ENCODE measurements at places on chromosomes 1 and 21.

DNA sequence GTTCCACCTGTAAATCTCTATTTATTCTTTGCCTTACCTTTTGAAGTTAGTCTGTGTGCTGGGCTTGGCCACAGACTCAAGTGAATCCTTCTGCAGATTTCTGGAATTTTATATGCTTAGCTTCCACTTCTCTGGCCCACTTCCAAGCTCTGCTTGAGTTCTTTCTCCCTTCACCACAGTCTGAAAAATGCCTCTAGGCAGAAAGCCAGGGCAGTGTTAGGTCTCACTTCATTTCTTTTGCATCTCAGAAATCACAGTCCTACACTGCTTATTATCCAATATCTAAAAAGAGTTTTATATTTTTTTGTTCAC lies 48.9 kb downstream of the INKA2 start:
- no peak for DNase-seq

DNA sequence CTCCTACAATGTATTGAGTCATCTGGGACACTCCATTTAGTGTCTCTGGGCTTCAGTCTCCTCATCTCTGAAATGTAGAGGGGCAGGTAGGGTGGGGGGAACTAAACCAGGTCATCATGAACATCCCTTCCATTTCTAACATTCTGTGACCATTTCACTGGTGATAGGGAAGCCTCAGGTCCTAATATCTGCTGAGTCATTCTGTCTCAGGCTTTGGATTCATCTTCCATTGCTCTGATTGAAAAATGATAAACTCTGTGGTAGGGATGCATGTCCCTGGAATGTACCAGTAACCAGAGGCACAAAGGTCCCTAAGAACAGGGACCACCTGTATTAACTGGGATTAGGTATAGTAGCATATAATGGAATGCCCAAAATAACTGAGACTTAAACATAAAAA lies 36.2 kb upstream of the LRRC52 start:
- DNase-seq, result no peak

GRCh38 chr1:78165816-78166215 lies 120.0 kb downstream of the GIPC2 start:
- no peak for DNase-seq

- DNase-seq, result peak; percentile 43
Observed at GRCh38 chr1:31701091-31701736, 2.6 kb downstream of the COL16A1 start.

DNA sequence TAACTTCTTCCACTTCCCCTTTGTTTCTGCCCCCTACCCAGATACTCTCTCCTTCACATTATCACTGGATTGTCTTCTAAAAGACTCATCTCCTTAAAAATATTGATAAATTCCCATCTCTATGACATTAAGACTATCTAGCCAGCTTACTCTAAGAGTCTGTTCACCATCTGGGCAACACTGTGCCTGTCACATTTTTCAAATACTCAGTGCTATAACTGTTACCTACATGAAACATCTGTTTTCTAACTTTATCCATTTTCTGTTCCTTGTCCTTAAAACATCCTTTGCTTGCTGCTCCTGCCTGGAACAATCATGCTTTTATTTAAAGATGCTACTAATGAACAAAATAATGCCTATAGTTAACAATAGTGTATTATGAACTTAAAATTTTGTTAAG lies 81.4 kb downstream of the NCAM2 start:
- no peak for DNase-seq

DNA sequence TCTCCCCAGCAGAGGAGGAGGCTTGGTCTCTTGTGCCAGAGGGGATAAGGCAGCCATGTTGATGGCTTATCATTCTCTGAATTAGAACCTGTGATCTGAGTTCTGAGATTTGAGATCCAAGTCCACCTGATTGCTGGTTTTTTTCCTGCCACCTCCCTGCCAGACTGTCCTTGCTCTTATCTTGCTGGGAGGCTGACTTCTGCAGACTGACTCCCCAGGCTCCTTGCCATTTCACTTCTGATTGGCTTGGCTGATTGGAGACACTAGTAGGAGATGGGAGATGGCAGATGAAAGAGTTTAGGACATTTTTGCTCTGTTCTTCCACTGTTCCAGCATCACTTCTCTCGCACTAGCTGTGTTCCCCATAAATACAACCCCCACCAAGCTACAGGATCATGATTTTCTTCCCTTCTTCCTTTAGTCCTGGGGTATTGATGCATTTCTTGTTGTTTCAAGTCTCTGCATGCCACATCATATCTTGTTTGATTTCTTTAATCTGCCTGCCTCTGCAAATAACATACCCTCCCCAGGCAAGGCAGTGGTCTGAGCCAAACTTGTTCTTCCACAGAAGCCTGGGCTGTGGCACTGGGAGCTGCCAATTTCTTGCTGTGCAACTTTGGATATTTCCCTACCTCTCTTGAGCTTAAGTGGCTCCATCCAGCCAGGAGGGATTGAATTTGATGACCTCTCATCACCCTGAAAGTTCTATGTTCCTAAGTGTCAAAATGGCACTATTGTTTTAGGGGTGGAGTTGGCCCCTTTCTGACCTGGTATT lies 963 bp upstream of the CYP4B1 start:
- peak; percentile 52 for DNase-seq

DNA sequence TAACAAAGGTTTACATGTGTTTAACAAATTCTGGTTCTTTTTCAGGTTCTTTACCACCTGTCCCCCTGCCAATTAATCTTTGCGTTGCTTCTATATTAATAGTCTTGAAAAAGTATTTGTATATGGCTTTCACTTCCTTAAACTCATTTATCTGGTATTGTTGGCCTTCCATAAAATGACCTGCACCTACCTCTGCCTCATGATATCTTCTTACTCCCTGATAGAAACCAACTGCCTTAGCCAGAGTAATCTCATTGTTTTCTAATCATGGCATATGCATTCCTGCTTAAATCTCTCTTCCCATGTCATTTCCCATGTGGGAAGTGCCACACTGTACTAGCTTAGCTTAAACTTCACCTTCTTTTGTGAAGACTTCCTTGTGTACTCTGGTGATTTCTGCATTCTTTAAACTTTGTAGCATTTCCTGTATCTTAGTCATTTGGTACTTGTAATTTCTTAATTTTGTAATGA lies 8.7 kb downstream of the SMG7 start:
- peak; percentile 9 for DNase-seq

- DNase-seq, result no peak
Observed at GRCh38 chr1:51622455-51622913, 5.6 kb downstream of the OSBPL9 start.

DNA sequence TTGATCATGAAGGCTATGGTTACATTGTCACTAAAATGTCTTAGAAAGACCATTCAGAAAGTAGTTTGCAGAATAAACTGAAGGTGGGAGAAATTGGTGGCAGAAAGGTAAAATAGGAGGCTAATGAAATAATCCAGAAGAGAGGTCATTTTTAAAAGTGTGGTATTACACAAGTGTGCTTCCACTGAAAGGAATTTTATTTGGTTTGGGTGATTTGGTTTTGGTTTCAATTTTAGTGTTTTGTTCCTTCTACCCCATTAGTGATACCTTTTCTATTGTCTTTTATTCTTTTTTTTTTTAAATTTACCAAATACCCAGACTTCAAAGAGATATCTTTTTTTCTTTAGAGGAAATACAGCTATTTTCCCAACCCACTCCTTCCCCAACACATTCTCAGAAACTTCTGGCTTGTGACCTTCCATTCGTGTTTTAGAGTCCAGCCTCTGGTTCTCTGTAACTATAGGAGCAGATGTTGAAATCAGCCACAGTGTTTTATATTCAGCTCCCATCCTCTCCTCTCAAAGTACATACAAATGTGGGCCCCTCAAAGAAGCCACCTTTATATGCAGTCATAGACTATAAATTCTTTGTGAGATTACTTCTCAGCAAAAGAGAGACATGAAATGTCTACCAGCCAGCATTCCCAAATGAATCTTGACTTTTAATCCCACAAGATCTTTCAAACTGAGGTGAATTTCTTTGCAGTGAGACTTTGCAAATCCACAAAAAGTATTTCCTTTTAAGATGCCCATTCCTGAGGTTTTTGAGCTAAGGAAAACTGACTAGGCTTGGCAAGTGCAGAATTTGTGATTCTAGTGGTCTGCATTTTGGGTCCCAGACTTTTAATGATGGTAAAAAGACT lies 42.0 kb upstream of the PALMD start:
- no peak for DNase-seq

DNA sequence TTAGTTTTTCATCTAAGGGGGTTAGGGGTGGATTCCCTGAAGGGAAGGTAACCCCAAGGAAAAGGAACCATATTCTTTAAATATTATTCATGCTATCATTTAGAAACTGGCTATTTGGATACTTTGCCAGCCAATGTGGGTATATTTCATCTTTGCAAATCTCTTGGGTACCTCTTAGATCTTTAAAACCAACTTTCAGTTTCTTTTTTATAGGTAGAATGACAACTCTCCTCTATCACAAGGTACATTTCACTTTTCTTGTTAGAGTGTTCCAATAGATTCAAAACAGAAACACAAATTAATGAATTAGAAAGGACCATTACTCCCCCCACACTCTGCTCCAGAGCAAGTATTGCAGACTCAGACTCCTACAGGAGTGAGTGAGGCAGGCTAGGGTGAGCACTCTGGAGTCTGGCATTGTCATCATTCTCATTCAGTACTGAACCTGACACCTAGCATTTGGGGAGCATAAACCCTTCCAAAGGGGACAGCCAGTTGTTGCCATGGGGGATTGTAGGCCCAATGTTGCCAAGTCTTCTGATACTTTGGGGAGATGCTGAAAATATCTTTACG lies 43.0 kb downstream of the MACO1 start:
- no peak for DNase-seq

DNA sequence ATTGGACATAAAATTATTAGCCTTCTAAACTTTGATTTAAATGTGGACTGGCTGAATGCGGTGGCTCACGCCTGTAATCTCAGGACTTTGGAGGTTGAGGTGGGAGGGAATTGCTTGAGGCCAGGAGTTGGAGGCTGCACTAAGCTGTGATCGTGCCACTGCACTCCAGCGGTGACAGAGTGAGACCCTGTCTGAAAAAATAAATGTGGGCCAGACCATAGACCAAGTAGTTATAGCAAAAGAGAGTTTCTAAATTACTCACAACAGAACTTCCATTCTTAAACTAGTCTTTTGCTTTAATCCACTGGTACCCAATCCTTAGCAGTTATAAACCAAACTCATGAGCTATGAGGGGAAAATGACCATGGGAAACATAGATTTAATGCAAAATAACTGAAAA lies 35.2 kb downstream of the RAP1A start:
- DNase-seq, result no peak

DNA sequence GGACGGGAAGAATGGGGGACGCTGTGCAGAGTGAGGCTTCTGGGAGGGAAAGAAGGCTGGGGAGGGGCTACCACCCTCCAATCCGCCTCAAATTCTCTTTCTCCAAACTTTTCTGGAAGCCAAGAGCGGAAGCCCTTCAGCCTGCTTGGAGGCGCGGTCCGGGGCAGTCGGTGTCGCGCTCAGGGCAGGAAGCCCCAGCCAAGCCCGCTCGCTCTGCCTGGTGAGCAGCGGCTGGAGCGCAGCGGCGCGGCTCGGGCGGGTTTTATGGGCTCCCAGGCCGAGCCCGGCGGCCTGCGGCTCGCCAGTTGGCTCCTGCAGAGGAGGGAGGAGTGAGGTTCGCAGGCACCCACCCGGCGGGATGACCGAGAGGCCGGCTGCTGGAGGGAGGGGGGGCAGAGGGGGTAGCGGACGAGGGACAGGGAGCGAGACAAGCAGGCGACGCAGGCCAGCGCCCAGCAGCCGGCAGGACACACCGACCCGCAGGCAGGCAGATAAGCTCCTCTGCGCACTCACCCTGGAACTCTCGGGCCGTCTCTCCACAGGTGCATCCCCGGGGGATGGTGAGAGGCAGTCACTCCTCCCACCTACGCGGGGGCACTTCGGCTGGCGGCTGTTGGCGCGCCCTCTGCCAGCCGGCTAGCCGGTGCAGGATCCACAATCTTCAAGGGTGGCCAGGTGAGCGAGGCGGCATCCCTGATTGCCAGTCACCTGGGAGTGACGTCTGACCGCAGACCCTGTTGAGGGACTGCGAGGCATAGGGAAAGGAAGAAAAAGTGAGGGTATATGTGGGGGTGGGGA lies at the start of gene AVPR1B:
AVPR1B (minus strand) TSS at position 238 of the 798 bp plus-strand sequence. CDS start 498 bp downstream, outside the sequence.
- DNase-seq, result peak; percentile 30

DNA sequence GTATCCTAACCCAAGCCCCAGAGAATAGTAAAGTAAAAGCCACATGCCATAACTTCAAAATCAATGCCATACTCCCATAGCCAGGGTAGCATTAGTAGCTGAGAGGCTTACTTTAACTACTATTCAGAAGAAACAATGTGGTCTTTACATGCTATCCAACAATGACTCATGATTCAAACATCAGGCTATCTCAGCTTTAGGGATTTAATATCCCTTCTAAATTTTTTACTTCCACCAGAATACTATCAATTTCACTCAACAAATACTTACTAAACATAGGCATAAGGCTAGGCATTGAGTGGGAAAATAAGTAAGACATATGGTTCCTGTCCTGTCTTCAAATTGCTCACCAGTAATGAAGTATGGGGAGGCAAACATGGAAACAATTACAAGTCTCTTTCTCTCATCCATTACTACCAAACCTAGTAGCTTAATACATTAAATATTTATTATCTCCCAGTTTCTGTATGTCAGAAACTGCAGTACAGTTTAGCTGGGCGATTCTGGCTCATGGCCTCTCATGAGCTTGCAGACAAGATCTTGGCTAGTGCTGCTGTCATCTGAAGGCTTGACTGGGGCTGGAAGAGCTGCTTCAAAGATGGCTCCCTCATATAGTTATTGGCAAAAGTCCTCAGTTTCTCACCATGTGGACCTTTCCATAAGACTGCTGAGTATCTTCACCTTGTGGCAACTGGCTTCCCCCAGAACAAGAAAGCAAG lies 30.7 kb downstream of the EVI5 start:
- DNase-seq, result no peak

DNA sequence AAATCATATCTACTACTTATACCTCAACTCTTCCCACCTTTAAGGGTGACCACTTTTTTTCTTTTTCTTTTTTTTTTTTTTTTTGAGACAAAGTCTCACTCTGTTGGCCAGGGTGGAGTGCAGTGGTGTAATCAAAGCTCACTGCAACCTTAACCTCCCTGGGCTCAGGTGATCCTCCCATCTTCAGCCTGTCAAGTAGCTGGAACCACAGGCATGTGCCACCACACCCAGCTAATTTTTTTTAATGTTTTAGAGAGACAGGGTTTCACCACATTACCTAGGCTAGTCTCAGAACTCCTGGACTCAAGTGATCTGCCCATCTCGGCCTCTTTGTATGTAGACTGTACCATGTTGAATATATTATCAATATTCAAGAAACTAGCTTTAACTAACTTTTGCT lies 39.4 kb downstream of the NRDC start:
- no peak for DNase-seq

DNA sequence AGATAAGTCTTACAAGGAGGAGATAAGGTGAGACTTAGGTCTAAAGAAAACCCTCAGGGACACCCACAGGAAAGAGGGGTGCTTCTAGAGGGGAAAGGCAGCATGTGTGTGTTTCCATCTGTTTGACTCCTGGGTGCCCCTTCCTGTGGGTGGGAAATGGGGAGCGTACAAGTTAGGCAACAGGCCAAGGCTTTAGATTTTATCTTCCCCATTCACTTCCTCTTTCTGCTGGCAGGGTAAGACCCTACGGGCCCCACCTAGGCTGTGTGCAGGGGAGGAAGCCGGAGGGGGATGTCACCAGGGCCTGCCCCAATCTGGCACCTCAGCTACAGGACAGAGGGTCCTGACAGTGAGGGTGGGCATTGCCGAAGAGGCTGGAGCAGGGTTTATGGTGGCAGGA lies 2.5 kb upstream of the OLIG1 start:
- no peak for DNase-seq

GRCh38 chr1:236345728-236346127 lies 48.4 kb upstream of the EDARADD start:
- DNase-seq, result no peak

- peak; percentile 71 for DNase-seq
Observed at GRCh38 chr1:43978551-43979260, at the start of gene B4GALT2. Gene B4GALT2, plus strand, starts transcription at chr1:43979210. Its CDS starts 1,951 bp downstream, at chr1:43981161.

- DNase-seq, result no peak
Observed at GRCh38 chr1:219090607-219091006, 83.1 kb upstream of the LYPLAL1 start.

Measured in small intestine (tissue), 16 donors.